ENCODE measurements at places on chromosomes 4 and X. TPM values are rescaled to one million over a fixed set of nuclear protein-coding genes. Genes with fewer than 3 reads are reported as not detected.

VGLL1 gene
- total RNA-seq = not detected

GRID2 gene
- not detected for total RNA-seq

GBA3 gene
- total RNA-seq = not detected

HTRA3 gene
- total RNA-seq = 0.37 TPM

TCEAL9 gene
- 90.1 TPM for total RNA-seq

SEPTIN11 gene
- 476 TPM for total RNA-seq

COL25A1 gene
- total RNA-seq = 1.8 TPM

GIMD1 gene
- total RNA-seq = not detected

DNA sequence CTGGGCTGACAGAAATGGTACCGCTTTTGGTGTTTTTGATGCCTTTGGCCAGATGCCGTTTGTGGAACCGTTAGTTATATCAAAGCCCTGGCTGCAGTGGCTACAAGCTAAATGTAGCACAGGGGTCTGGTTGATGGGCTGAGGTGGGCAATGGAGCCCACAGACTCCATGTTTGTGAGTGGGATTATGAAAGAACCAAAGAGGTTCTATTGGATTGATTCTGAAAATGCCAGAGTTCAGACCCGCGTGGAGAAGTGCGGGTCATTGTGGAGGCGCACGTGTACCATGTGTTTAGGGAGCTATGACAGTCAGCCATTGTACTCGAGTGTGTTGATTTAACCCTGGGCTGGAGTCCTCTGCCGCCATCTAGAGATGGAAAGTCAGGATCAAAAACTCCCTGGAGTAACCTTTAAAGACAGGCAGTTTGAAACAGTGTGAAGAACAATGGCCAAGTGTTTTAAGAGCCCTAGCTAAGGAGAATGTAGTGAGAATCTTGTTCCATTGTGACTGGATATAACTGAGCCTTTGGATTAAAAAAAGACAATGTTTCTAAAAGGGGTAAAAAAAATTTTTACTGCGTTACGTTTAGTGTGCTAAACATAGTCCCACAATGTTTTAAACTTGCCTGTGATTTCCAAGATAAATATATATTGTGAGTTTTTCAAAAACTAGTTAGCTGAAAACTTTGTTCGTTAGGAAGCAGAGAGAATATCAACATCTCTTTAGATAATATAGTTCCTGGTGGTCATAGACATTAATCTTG lies 12.7 kb downstream of the ART3 start:
- no peak for DNase-seq

GRCh38 chrX:130682990-130683389 lies 220.0 kb downstream of the ENOX2 start:
- no peak for DNase-seq

- DNase-seq = no peak
Observed at GRCh38 chrX:11787564-11787963, 29.5 kb downstream of the MSL3 start.

DNA sequence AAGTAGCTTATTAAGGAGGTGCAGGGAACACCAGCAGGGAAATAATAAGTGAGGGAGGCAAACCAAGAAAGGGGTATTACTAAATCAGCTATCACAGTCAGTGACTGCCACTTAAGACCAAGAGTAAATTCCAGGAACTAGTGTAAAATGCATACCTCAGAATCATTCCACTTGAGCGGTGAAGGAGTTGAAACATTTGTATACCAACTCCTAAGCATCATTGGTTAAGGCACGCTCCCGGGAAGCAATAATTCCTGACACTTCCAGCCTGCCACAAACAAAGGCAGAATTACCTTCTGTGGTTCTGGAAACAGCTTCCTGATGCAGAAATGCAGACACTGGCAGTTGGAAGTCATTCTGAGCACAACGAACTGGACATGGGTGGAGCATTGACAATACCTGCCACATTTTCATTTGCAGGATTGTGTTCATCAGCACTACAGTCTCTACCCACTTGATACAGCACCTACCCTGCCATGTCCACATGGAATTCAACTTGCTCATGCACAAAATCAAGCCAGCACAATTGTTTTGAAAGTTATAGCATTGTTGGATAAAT lies 82.1 kb downstream of the PPP1R2C start:
- no peak for DNase-seq

DNA sequence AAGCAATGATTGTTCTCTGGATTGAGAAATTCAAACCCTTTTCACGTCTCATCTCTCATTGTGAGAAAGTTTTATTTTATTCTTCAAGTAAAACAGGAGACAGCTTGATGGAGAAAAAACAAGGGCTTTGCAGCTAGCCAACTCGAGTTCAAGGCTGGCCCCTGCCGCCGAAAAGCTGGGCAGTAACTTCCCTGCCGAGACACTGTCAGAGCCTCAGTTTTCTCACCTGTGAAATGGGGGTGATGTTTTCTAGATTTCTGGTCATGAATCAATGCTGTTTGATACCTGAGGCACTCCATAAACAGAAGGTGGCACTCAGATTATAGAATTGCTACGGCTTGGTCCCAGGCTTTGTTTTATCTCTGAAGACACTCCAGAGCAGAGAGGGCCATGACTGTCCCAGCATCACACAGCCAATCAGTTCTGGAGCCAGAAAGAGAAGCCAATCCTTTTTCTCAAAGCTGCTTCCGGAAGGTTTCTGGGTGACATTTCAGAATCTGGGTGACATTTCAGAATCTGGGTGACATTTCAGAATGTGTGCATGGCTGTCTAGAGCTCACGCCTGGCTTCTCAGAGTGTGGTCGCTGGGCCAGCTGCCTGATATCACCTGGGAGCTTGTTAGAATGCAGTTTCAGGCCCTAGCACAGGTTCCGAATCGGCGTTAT lies 33.2 kb downstream of the HMX1 start:
- DNase-seq = peak; percentile 38

DNA sequence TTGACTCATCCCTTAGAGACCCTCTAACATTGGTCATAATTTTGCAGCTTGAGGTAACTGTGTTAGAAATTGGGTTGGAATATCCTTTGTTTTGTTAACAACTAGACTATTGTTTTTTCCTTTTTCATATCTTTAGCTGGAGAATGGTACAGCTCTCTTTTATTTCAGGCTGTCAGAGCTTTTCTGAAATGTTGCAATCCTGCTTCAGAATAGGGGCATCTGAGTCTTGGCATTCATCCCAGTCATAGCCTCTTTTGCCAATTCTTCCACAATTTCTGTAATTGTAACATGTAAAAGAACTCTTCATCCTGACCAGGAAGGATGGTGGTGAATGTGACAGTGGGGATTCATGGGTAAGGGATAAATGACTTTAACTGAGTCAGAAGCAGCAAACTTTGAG lies 128.7 kb downstream of the FHIP1A start:
- DNase-seq = no peak

DNA sequence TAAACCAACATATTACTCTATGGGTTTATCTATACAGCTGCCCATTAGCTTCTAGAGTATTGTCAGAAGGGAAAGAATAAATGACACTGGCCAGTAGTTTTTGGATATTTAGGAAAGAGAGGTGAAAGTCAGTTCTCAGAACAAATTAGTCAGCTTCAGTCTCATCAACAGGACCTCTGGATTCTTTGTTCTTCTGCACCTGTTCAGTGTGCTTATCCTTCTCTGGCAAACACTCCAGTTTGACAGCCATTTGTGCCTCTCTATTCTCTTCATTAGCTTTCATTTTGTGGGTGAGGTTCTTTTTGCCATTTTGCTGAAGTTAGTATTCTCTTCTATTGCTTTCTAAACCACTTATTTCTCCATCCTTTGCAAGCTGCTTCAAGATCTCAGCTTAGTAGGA lies 107.0 kb downstream of the PCDH18 start:
- DNase-seq = no peak

- no peak for DNase-seq
Observed at GRCh38 chrX:50381729-50382415, 88.8 kb downstream of the DGKK start.

GRCh38 chr4:170336238-170336775 lies 246.6 kb upstream of the AADAT start:
- DNase-seq = no peak

All from osteocyte (in vitro differentiated cells).